ENCODE measurements at places on chromosomes 2 and 18. TPM values are rescaled to one million over a fixed set of nuclear protein-coding genes. Genes with fewer than 3 reads are reported as not detected.

DNA sequence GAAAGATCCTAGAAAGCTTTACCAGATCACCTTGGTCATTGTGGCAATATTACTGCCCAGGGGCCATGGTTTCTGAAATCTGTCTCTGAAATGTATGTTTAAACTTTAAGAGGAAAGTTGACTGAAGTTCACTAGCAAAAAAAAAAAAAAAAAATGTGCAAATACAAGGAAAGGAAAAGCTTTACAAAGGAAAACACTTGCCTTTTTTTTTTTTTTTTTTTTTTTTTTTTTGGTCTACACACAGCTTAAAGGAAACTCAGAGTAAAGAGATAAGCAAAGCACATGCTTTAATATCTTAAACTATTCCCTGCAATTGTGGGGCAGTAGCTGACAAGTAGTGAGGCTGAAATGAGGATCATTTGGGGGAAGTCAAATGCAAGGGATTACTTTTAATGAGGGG, 174.2 kb upstream of the EPAS1 start:
- no peak for DNase-seq

- no peak for DNase-seq
These were observed 14.5 kb upstream of the CIB4 start for GRCh38 chr2:26655611-26656195.

DNA sequence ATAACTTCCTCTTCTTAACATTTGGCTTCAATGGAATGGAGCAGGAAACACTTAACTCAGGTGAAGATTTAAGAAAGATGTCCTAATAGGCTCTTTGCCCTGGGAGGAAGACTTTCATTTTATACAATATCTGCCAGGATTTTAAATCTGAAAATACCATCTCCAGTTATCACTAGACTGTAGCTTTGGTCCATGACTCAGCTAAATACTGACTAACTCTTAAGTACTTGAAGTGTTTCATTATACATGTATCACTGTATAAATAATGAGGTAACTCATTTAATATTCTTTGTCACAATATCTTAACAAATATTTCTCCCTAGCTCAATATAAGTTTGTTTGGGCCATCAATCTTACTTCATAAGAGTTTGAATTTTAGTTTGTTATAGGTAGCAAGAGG, 34.7 kb downstream of the RBKS start:
- DNase-seq, result no peak

The SKA1 gene
- total RNA-seq, result 3.3 TPM

The PIEZO2 gene
- 19.6 TPM for total RNA-seq

All from stomach (tissue), 19 donors.